Germinal center (tissue), 1 donor: ENCODE measurements at places on chromosomes 3 and 15.

DNA sequence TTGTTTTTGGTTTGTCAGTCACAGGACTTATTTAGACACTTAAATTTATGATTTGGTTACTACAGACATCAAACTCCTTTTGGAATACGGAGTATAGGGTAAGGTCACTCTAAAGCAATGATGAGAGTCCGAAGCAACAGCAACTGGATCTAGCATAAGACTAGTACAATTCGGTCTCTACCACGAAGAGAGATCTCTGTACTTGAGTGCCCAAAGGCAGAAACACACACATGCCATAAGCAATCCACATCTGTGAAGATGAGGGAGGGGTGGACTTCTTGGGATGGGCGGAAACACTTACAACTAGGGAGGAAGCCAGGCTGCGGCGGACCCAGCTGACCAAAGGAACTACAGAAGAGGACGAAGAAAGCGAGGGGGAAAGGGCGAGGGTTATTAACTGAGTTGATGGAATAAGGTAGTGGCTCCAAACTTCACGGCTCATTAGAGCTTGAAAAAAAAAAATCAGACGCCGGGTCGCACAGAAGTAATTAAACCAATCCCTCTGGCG lies 595 bp downstream of the DPH6 start:
- peak; percentile 4 for DNase-seq

DNA sequence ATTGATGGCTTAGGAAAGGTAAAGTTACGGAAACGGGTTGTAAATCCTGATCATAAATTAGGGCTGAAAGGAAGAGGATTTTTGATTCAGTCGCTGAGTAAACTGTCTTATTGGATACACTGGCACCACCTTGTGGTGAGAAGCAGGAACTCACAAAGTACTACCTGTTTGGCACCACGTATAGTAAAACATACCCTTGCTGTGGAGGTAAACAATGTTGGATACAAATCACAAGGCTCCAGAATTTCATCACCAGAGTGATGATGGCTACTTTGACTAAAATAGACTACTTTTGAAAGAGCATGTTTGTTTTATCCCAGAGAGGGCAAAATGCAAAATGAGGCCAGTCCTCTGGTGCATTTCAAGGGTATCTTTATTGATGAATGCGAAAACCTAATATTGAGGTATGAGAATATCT lies 216.9 kb downstream of the IGSF11 start:
- DNase-seq: peak; percentile 46

DNA sequence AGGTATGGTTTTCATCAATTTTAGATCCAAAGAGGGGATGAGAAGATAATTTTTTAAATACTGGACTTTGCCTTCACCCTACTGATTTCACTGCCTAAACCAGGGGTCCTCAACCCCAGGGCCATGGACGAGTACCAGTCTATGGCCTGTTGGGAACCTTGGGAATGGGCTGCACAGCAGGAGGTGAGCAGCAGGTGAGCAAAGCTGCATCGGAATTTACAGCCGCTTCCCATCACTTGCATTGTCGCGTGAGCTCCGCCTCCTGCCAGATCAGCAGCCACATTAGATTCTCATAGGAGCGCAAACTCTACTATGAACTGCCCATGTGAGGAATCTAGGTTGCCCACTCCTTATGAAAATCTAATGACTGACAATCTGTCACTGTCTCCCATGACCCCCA lies 76.3 kb upstream of the TTBK2 start:
- DNase-seq: no peak

DNA sequence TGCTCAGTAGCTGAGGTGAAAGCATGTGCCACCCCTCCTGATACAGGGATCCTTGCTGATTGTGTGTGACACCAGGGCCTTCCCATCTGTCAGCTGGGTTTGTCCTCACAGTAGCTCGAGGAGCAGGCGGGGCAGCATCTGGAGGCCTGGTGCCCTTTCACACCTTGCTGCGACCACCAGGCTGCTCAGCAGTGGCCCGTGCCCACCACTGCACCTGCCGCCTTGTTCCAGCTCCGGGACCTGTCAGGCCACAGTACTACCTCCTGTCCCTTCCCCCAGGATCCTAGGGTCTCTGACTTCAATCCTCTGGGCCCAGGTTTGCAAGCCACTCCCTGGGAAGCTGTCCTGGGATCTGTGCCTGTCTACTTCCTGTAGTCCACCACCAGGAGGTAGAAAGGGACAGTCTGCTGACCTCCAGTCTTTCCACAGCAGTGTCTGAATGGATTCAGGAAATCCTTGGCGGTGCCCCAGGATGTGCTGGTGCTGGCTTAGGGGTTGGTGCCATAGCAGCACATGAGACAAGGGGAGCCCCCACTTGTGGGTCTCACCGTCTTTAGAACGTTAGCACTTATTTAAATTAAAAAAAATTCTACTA lies 27.5 kb downstream of the APBA2 start:
- no peak for DNase-seq

GRCh38 chr3:9251055-9251786 lies 1.8 kb upstream of the SRGAP3 start:
- no peak for DNase-seq

DNA sequence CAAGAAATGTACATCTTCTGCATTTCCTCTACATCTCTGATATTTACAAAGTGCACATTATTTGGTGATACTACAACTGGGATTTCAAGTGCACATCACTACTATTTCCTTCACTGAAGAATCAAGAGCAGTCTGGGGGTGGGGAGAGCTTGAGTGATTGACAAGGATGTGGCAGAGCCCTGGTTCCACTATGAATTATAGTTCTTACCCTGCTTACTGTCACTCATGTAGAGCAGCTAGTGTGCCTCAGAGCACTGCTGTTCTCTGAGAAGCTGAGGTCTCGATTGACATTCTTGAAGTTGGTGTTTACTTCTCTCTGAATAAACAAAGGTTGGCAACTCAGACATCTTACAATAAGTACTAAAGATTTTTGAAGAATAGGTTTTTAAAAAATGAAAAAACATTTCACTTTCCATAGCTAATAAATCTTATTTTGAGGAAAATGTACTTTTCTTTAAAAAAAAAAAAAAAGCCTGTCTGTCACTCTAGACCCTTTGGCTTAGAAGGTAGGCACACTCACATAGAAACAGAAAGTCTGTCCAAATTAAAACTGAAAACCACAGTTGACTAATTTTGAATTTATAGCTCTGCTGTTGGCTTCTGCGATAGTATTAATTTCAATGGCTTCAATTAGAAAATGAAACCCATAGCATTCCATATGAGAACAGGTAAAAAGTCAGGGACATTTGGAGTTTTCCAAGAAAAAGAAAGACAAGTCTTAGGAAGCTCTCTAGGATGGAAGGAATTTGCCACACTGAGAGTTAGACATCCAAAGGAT lies 5.6 kb downstream of the GREM1 start:
- no peak for DNase-seq

- DNase-seq: no peak
These were observed 15.9 kb downstream of the PARL start for GRCh38 chr3:183868796-183869195.

DNA sequence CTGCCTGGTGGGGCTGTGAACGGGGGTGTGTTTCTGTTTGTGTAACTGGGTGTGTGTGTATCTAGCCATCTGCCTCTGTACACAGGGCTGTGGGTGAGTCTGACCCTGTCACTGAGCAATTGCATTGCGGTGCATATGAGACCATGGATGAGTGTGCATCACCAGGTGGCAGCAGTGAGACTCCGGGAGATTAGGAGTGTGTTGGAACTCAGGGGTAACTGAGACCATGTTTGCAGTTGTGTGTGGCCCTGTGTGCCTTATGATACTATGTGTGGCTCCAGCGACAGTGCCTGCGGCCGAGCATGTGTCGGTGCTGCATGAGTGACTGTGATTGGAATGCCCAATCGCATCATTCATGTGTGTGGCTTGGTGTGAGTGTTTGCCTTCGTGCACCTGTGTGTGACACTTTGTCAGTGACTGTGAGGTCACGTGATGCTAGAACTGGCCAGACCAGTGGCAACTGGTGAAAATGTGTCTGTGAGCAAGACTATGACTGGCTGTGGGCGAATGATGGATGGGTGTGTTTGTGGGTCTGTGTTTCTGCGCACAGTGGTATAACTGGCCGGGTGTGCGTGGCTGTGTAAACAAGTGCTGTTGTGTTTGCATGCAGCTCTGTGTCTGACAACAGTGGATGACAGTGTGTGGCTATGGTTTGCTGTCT lies 14.0 kb downstream of the VILL start:
- DNase-seq: peak; percentile 35

DNA sequence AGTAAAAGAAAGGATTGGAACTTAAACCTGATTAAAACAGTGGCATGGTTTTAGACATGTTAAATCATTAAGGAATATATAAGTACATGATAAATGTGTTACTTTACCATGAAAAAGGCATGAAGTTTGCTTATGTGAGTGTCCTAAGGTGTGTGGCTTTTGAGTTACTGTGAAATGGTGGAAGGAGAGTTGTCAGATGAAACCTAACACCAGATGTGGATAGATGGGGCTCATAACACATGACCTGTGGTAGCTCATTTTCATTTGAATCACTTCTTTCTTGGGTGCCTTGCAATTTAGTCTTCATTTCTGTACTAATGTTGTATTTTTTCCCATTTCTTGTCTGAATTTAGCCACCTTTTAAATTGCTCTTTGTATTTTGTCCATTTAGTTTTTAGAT lies 13.0 kb downstream of the MEF2A start:
- no peak for DNase-seq
